ENCODE measurements at places on chromosomes 2 and 18.
A peak's percentile ranks its signal among the peaks of the same experiment; 100 is the strongest.

- DNase-seq = peak; percentile 55
Observed at GRCh38 chr2:170409164-170409535, 231.2 kb downstream of the MYO3B start.

- no peak for DNase-seq
Observed at GRCh38 chr18:46859855-46860254, 57.5 kb downstream of the PIAS2 start.

- DNase-seq = peak; percentile 16
Observed at GRCh38 chr2:9975805-9976447, 24.4 kb downstream of the GRHL1 start.

GRCh38 chr2:172256886-172257285, 154.2 kb upstream of the DLX2 start:
- no peak for DNase-seq

- no peak for DNase-seq
Observed at GRCh38 chr2:206353685-206354084, 79.2 kb downstream of the ZDBF2 start.

DNA sequence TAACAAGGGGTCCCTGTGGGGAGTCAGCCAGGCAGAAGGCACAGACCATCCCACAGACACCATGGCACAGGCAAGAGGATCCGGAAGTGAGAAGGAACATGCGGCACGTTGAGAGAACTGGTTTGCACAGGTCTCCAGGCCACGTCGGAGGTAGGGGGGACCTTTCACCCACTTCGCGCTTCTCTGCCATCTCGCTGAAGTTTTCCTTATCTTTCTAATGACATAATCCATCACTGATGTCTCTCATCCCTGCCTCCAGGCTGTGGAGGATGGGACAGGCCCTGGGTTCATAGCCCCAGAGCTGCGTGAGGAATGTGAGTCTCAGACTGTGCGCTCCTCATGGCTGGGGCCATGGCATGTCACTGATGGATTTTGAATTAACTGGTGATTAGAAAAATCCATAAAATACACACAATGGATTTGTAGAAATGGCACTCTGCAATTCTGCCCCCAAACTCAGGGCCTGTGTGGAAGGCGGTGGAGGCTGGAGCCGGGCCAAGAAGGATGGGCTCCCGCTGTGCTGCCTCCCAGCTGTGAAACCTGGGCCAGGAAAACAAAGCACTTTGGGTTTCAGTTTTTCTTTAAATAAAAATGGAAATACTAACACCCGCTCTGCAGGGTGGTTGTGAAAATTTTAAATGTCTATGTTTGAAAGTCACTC, 113.3 kb upstream of the ALKAL2 start:
- no peak for DNase-seq

GRCh38 chr2:24365051-24365450, 4.7 kb upstream of the ITSN2 start:
- DNase-seq = no peak

- no peak for DNase-seq
Observed at GRCh38 chr18:46260016-46260878, 156.1 kb downstream of the HAUS1 start.

GRCh38 chr2:17057109-17058017, 391.7 kb upstream of the CYRIA start:
- no peak for DNase-seq

GRCh38 chr2:70946832-70947442, 11.2 kb downstream of the ATP6V1B1 start:
- DNase-seq = peak; percentile 47

All from SHP77 (cell line).